Fibroblast of the aortic adventitia (primary cell): ENCODE measurements at places on chromosomes 3 and 15. TPM values are rescaled to one million over a fixed set of nuclear protein-coding genes. Genes with fewer than 3 reads are reported as not detected.

The TUBGCP5 gene
- 17.3 and 37.5 TPM in 2 replicates for total RNA-seq

The ATP8B4 gene
- 0.99 and 1.1 TPM in 2 replicates for total RNA-seq

The BFSP2 gene
- not detected in 2 replicates for total RNA-seq

The GOLGA6B gene
- total RNA-seq = not detected in 2 replicates

The PLIN1 gene
- total RNA-seq = 0.27 and 0.41 TPM in 2 replicates

The GOLGA6L10 gene
- 0.45 and 0.49 TPM in 2 replicates for total RNA-seq

The IL17RD gene
- total RNA-seq = 9.5 and 13.6 TPM in 2 replicates

The OR5K2 gene
- total RNA-seq = not detected in 2 replicates

The CACNA2D2 gene
- not detected in 2 replicates for total RNA-seq

The DOCK3 gene
- 0.36 and 0.41 TPM in 2 replicates for total RNA-seq

The ADAMTS17 gene
- 0.81 TPM in 1 of 2 replicates, not detected in the other for total RNA-seq

The LMOD3 gene
- not detected in 2 replicates for total RNA-seq

The KNG1 gene
- total RNA-seq = not detected in 2 replicates

The CCDC191 gene
- total RNA-seq = 4.2 and 7.4 TPM in 2 replicates

The EDEM1 gene
- 25.8 and 32.6 TPM in 2 replicates for total RNA-seq

The PIF1 gene
- 2.0 and 7.4 TPM in 2 replicates for total RNA-seq

The IRAK2 gene
- total RNA-seq = 0.90 and 9.1 TPM in 2 replicates

The LDHAL6B gene
- not detected in 2 replicates for total RNA-seq

The CCR5 gene
- total RNA-seq = not detected in 2 replicates

The TMC3 gene
- under 0.01 TPM in 1 of 2 replicates, not detected in the other for total RNA-seq

The GRM7 gene
- 0.09 TPM in 1 of 2 replicates, not detected in the other for total RNA-seq

The SLC9C1 gene
- total RNA-seq = 0.33 and 0.45 TPM in 2 replicates

The WNT7A gene
- total RNA-seq = not detected in 2 replicates

The CHD2 gene
- total RNA-seq = 83.7 and 253 TPM in 2 replicates

The SLC2A2 gene
- total RNA-seq = not detected in 2 replicates

The CHL1 gene
- 0.16 and 0.63 TPM in 2 replicates for total RNA-seq

The KLHL25 gene
- total RNA-seq = 2.3 and 2.8 TPM in 2 replicates

The LRRIQ4 gene
- 0.09 TPM in 1 of 2 replicates, not detected in the other for total RNA-seq

The TMEM45A gene
- total RNA-seq = 13.7 and 50.6 TPM in 2 replicates

The IL20RB gene
- 3.9 and 4.6 TPM in 2 replicates for total RNA-seq

The DNASE1L3 gene
- not detected in 2 replicates for total RNA-seq

The ITIH1 gene
- 1.3 TPM in 1 of 2 replicates, not detected in the other for total RNA-seq

The DUOXA2 gene
- not detected in 2 replicates for total RNA-seq

The IMP3 gene
- total RNA-seq = 81.7 and 82.1 TPM in 2 replicates

The LRRC31 gene
- total RNA-seq = not detected in 2 replicates

The SLC25A20 gene
- 17.7 and 20.9 TPM in 2 replicates for total RNA-seq

The GRK7 gene
- not detected in 2 replicates for total RNA-seq

The GAP43 gene
- 3.4 and 16.4 TPM in 2 replicates for total RNA-seq

The GOLGA6A gene
- total RNA-seq = not detected in 2 replicates

The WHAMM gene
- 4.4 and 6.4 TPM in 2 replicates for total RNA-seq

The HEMK1 gene
- 5.0 and 14.4 TPM in 2 replicates for total RNA-seq

The ZNF502 gene
- total RNA-seq = 4.7 and 6.0 TPM in 2 replicates

The SEMA6D gene
- total RNA-seq = 3.9 and 17.7 TPM in 2 replicates

The TTC23 gene
- 13.5 and 36.7 TPM in 2 replicates for total RNA-seq

The LTF gene
- total RNA-seq = not detected in 2 replicates

The ZIC1 gene
- total RNA-seq = 0.18 TPM in 1 of 2 replicates, not detected in the other

The IFT57 gene
- 47.6 and 199 TPM in 2 replicates for total RNA-seq

The GOLGA8T gene
- not detected in 2 replicates for total RNA-seq

The UNC13C gene
- 0.81 TPM in 1 of 2 replicates, not detected in the other for total RNA-seq

The LRIG1 gene
- total RNA-seq = 3.9 and 26.4 TPM in 2 replicates

The EFCAB12 gene
- total RNA-seq = under 0.01 TPM in 1 of 2 replicates, not detected in the other

The CYP1A2 gene
- not detected in 2 replicates for total RNA-seq

The RFTN1 gene
- 47.7 and 54.7 TPM in 2 replicates for total RNA-seq

The KLHL40 gene
- not detected in 2 replicates for total RNA-seq

The WDR76 gene
- total RNA-seq = 2.9 and 58.2 TPM in 2 replicates

The FANCI gene
- 11.5 and 57.8 TPM in 2 replicates for total RNA-seq

The TCTA gene
- total RNA-seq = 22.7 and 27.8 TPM in 2 replicates

The MAP1A gene
- total RNA-seq = 43.9 and 108 TPM in 2 replicates

The LRRC49 gene
- total RNA-seq = 12.0 and 25.2 TPM in 2 replicates
